ENCODE measurements at places on chromosomes 5 and 9.

DNA sequence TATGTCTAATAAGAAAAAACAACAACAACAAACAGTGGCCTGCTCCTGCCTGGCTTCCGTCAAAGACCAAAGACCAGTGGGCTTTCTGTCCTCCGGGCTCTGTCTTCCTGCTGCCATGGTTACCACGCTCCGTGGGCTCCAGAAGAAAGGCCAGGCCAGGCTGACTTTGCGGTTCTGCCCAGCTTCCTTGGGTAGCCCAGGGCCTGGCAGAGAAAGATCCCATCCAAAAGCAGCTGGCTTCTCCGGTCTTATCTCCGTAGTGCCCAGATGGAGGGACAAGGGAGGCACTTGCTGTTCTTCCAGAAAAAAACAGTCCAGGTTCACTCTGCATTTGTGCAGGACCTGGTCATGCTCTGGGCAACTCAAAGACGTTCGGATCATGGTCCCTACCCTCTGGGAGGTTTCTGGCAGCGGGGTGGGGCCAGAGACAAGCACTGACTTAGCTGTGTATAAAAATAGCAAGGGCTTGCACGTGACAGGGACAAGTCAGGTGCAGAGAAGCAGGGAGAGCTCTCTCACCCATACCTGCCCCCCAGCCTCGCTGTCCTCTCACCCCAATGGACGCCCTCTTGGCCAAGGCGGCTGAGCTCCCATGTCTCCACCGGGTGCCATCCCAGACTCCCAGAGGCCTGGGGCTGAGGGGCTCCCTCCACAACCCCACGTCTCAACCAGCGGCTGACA, 212.2 kb downstream of the C9orf50 start:
- no peak for DNase-seq

DNA sequence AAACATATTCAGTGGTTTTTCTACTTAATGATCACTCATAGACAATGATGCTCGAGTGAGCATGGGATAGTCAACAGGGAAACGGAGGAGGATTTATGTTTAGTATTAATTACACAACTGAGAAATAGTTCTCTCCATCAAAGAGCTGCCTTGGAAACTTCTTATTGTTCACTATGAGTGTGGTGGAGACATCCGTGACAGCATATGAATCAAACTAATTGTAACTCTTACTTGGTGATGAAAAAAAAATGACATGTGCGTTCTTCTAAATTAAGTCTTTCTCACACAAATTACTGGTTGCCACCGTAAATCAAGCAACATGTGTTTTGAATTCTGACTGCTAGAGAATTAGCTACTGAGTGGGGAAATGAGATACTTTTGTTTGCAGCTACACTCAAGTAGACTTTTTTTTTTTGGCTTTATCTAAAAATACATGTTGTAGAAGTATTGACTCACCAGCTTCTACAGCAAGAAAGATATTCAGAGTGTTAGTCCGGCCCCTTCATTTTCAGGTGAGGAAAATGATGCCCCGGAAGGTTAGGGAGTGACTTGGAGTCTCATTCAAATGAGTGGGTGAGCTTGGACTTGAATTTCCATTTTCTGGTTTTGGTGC, 179.4 kb downstream of the CFAP90 start:
- DNase-seq = no peak

- DNase-seq = peak; percentile 39
Observed at GRCh38 chr5:171418982-171419687, at the start of gene FGF18. Gene FGF18 (plus strand): TSS chr5:171419647. CDS start chr5:171420200, 553 bp downstream.

GRCh38 chr5:98144116-98144515, 629.3 kb upstream of the RGMB start:
- DNase-seq = no peak

DNA sequence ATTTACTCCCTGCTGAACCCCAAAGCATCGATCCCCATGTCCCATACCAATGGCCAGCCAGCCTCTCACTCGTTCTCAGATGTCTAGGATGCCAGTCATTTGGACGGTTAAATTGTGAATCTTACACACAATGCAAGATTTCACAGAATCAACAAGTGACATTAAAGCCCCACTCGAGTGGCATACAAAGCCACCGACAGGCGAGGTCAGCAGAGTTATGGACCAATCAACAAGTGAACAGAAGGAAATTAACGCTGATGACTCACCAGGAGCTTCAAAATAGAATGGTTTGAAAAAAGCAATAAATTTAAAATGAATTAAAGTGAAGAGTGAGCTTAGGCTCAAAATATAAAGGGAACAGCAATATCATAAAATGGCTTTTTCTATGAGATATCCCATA, 8.2 kb upstream of the RUFY1 start:
- DNase-seq = no peak

DNA sequence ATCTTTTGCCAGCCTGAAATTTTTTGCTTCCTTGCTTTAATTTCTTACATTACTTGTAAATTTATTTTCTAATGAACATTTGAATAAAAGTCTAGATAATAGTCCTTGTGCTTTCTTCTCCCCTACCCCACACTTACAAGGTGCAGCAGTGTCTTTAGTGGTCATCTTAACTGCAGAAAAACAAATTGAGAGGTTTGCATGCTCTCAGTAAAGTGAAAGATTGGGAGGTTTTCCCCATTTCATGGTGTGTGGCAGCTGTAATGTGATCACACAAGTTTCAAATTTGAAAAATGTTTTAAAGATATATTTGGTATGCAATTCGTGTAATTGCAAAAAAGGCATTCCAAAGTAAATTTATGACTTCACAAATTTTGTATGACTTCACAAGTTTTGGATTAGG, 14.7 kb downstream of the APC start:
- no peak for DNase-seq
